Pancreas (tissue), 10 donors: ENCODE measurements at places on chromosomes 12 and 14.

DNA sequence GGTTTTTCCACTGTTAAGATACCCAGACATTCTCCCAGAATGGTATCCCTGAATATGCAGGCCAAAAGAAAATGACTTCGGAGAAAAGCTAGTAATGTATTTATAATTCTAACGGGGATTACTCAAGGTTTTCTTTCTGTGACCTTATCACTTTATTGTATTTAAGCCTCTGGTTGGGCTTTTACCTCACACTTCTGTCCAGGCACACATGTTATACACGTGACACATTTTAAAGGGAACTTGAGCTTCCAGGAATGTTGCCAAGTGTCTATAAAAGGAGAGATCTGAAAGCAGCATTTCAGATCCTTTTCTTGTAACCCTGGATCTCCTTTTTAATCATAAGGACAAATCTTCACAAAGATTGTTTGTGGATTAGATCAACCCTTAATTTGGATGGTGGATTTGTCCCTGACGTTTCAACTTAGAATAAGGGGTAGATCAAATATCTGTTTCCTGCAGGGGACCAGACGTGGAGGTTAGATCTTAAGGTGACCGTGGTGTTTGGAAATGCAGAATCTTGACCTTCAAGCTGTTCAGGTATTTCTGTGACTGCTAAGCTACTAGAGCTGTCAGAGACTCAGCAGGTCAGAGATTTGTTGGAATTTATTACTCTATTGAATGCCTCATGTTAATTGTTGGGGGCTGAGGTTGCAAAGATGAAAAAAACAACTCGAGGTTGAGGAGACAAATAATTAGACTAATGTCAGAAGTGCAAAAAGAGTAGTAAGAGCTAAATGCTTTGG, 1.5 kb downstream of the CIPC start:
- no peak for DNase-seq

- no peak for DNase-seq
These were observed 50.2 kb upstream of the OTX2 start for GRCh38 chr14:56860441-56860840.

- DNase-seq: peak; percentile 22
These were observed 44.7 kb upstream of the GALNT9 start for GRCh38 chr12:132373901-132374611.

GRCh38 chr12:106672314-106673025, 89.7 kb downstream of the RFX4 start:
- DNase-seq: no peak

DNA sequence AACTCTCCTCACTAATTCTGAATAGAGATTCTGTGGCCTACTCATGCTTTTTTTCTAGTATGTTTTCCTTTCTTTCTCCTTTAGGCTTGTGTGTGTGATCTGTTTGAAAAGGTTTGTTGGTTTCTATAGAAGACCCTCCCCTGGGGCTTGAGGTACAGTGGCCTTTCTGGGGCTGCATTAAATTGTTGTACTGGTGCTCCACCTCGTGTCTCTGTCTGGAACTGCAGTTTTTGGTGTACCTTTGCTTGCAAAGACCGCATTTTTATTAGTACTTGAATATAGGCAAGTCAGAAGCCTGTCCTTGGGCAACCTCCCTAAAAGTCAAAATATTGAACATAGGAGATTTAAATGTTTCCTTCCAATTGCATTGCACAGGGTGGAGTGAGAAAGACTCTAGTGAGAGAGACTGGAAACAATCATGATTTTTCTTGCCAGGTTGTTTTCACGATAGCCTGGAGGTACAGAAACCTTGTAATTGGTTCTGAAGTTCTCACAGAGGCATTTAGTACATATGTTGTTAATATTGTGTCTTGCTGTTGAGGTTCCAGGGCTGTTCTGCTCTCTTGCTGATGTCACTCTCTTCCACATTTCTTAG, 39.0 kb downstream of the SLCO1B1 start:
- DNase-seq: peak; percentile 7

DNA sequence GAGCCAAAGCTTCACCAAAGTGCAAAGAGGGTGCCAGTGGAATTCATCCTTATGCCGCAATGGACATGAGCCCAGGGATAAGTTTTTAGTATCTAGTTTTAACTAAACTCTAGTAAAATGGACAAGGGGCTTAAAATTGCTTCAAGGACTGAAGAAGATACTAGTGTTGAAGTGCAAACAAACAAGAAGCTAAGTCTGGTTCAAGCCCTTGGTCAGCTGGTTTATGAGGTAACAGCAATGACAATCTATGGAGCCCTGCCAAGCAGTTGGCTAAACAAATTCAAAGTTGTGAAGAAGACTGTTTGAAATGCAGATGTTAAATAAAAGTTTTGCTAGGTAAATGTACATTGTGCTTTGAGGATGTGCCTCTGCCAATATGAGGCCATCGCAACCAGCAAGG, 209.4 kb downstream of the KTN1 start:
- DNase-seq: no peak

DNA sequence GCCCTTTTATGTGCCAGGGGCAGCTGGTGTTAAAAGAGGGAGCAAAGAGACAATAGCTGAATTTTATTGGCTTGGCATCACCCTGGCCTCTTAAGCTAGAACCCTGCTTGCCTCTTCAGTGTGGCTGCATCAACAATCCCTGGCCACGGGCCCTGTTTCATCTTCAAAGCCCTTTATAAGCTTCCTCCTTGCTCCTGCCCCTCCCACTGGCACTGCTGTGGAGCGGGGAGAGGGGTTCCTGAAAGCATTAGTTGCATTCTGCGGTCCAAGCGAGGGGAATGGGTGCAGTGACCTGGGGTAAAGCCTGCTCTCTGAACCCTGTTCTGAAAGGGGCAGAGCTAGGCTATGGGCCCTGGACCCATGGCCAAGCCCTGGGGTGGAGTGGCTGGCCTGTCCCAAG, 220 bp upstream of the KRT83 start:
- DNase-seq: no peak

DNA sequence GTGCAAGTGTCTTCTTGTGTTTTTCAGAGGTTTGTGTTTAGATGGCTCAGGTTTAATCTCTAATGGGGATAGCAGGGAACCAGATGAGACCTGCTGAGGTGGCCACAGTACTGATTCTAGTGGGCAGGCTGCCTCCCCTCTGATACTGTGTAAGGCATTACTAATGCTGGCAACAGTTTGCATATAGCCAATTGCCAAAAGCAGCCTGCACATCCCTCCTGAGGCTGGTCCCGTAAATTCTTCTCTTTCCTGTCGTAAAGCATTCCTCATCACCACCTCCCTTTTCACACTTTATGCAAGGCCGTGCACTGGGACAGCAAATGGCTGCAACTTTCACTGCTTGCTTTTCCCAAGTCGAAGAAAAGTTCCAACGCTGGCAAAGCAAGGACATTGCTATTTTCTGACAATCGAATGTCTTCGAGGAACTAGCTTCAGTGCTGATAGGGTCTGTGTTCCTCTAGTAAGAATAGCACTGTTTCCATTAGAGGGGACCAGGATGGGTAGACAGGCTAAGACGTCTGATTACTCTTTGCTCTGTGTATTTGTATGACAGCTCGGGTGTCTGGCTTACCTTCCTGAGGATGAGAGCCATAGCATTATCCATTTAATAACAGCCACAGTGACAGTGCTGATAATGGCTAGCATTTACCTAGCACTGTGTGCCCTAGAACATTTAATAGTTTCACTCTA, 178.2 kb upstream of the HIF1A start:
- DNase-seq: no peak

DNA sequence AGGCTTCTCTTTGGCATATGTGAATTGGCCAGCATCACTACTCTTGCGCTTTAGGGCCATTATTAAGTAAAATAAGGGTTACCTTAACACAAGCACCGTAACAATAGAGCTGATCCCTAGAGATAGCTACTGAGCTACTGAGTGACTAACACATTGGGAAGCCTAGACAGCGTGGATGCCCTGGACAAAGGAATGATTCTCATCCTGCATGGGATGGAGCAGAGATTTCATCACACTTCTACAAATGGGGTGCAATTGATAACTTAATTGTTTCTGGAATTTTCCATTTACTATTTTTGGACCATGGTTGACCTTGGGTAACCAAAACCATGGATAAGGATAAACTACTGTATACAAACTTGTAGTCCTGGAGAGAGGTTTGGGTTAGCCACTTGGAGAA, 57.1 kb downstream of the FBXO34 start:
- DNase-seq: no peak

DNA sequence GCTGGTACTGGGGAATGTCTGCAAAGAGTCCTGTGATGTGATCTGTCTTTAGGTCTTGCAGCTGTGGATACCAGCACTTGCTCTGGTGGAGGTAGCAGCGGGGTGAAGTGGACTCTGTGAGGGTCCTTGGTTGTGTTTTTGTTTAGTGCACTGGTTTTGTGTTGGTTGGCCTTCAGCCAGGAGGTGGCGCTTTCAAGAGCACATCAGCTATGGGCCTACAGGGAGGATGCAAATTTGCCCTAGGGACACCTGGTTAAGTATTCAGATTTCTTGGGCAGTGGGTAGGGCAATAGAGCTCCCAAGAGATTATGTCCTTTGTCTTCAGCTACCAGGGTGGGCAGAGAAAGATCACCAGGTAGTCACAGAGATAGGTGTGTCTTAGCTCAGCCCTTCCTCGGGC, 63.8 kb downstream of the PTGER2 start:
- no peak for DNase-seq

DNA sequence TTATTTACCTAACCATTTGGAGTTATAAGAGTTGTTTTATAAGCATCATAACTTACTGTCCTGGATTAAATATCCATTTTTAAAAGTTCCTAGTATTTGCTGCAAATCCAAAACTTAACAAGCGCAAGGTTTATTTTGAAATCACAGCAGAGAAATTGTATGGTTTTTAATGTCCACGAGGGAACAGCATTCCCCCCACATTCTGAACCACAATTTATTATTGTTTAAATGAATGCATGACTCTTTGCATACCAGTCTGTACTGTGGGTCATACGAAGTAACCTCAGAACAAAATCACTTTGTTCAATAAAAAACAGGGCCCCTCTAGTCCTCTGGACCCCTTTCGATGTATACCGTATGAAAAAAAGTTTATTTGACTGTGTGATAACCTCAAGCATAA, 75.9 kb downstream of the DACT1 start:
- no peak for DNase-seq

DNA sequence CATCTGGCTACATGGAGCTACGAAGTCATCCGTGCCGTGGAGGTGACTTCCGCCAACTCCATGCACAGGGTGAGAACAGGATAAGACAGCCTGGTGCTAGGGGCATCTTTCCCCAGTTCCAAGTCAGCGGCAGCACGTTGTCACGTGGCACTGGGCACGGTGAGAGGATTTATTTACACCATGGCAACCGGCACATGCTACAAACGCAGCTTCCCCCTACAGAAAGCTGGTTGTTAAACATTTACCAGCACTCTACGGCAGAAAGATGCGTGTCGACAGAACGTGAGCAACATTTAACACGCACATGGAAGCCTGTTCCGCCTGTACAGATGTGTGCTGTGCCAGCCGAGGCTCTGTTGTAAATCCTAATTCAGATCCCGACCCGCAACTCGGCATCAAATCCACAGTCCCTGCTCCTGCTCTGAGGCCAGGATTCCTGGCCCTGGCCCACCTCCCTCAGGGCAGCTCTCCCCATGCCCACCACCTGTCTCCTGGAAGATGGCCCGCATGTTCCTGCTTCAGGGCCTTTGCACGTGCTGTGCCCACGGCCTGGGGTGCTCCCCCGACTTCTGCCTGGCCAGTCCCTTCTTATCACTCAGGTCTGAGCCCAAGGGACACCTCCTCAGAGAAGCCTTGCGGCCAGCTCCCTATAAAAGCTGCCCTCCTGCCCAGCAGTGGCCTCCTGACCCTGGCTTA, 114.1 kb downstream of the RFLNA start:
- no peak for DNase-seq

- DNase-seq: no peak
These were observed 9.8 kb downstream of the CCER1 start for GRCh38 chr12:90945070-90945649.

DNA sequence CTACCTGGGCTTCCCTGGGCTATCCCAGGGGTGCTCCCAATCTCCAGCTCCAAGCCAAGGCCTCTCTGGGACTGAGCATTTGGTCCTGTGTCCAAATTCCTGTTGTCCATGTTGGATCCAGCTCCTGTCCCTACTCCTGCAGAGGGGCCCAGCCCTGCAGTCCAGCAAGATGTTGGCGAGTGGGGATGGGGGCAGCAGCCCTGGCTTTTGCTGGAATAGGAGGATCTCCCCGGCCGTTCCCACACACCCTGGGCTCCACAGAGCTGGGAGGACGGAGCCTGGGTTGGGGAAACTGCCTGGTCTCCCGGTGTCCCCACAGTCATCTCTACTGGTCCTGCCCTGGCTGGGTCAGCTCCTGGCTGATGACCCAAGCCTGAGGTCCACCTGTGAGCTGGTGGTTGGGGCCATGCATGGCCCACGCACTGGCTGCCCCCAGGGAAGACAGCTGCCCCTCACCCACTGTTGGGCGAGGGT, 219.6 kb upstream of the C14orf180 start:
- no peak for DNase-seq

DNA sequence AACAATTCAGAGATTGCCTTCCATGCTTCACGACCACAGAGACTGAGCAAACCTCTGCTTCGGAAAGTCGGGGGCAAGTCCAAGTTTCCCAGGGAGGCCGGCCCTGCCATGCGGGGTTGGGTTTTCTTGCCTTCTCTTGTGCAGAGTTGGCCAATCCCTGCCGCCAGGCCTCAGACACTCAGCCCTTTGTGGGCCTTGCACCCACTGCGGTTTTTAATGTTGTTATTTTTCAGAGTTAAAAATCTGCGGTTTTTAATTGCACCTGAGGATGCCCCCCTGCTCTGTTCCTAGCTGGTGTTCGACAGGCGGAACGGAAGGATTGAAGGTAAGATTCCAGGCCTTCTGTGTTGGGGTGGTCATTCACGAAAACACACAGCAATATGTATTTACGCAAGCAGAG, 108.7 kb downstream of the CALM1 start:
- DNase-seq: no peak

- DNase-seq: no peak
These were observed 227.1 kb downstream of the CEP128 start for GRCh38 chr14:80714474-80714873.

- peak; percentile 61 for DNase-seq
These were observed 4.1 kb upstream of the KIF26A start for GRCh38 chr14:104134061-104134965.

DNA sequence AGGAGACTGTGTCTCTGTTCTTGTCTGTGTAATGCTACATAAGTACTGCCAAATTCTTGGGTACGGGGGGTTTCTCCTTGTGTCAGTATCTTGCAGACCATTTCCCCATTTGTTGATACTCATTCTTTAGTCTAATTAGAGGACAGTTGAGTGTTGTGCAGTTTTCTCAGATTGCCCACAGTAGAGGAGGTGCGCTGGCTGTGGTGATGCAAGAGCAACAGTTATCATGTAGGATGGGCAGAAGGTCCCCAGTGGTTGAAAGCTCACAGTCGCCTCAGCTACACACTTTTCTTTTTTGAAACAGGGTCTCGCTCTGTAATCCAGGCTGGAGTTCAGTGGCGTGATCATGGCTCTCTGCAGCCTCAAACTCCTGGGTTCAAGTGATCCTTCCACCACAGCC, 37.8 kb upstream of the ATP2A2 start:
- no peak for DNase-seq

- DNase-seq: no peak
These were observed 5.1 kb downstream of the ARF6 start for GRCh38 chr14:49897965-49898364.

- no peak for DNase-seq
These were observed 569 bp upstream of the RGS6 start for GRCh38 chr14:71931492-71932228.

GRCh38 chr14:102363182-102363943, 622 bp downstream of the TECPR2 start:
- DNase-seq: no peak

- no peak for DNase-seq
These were observed 9.5 kb upstream of the CRADD start for GRCh38 chr12:93667672-93668071.
